ENCODE measurements at places on chromosomes 16 and 17.

DNA sequence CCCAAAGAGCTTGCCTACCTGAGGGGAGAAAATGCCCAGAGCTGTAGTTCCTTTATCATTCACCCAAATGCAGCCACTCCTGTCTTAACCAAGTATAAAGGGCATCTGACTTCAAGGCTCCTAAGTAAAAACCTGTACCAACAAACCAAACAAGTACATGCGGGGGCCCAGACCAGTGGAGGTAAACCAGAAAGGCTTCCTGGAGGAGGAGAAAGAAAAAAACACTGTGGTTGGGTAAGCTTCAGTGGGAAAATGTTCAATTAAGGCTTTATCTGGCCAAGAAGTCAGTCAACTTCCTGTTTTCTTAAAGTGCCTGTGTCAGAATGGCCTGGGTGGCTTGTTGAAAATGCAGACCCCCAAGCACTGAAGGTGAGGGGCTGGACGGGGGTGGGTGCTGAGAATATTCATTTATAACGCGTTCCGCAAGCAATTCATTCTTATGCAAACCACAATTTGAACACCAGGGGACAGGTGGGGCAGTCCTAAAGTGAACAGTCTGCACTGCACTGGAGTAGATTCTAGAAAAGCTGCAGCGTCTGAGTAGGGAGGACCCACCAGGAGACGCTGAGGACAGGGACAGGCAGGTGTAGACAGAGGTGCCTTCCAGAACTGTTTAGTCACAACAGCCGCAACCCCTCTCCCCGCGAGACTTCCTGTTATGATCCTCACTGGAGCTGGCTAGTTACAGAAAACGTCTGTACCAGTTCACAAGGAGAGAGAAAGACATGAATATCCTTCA lies 467.1 kb downstream of the SOX9 start:
- DNase-seq, result peak; percentile 80

- DNase-seq, result peak; percentile 8
Measured at GRCh38 chr17:3335876-3336275, 37.7 kb upstream of the OR3A1 start.

- no peak for DNase-seq
Measured at GRCh38 chr17:45276031-45276430, 14.1 kb upstream of the SPATA32 start.

GRCh38 chr17:73436954-73437353 lies 125.2 kb upstream of the CDC42EP4 start:
- peak; percentile 37 for DNase-seq

DNA sequence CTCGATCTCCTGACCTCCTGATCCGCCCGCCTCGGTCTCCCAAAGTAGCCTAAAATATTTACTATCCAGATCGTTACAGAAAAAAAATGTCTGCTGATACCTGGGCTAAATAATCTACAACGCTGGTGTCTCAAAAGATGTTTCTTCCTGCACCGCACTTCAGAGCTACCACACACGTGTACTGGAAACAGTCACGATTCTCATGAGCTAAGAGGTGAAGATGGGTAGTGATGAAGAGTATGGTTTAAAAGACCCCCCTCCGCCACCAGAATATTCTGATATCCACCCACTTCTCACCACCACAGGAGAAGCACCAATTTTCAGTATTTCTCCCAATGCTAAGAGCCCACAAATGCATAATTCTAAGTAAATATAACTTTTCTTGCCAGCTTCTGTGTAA lies 50.2 kb downstream of the SMG6 start:
- DNase-seq, result no peak

- DNase-seq, result no peak
Measured at GRCh38 chr16:14641926-14642325, 9.2 kb downstream of the BFAR start.

- no peak for DNase-seq
Measured at GRCh38 chr17:82438401-82439193, 12.0 kb downstream of the CYBC1 start.
